ENCODE measurements at places on chromosomes 6 and 20. TPM values are rescaled to one million over a fixed set of nuclear protein-coding genes. Genes with fewer than 3 reads are reported as not detected.

GRCh38 chr20:14604143-14604542 lies 266.7 kb upstream of the FLRT3 start:
- no peaks in the 10 kb centered on the region for H3K36me3 ChIP-seq
- no peaks in the 10 kb centered on the region for H3K4me1 ChIP-seq
- no peak overlapping the region for H3K27ac ChIP-seq
- H3K27me3 ChIP-seq, result no peaks in the 10 kb centered on the region
- no peak overlapping the region for H3K4me3 ChIP-seq
- no peak for DNase-seq

DNA sequence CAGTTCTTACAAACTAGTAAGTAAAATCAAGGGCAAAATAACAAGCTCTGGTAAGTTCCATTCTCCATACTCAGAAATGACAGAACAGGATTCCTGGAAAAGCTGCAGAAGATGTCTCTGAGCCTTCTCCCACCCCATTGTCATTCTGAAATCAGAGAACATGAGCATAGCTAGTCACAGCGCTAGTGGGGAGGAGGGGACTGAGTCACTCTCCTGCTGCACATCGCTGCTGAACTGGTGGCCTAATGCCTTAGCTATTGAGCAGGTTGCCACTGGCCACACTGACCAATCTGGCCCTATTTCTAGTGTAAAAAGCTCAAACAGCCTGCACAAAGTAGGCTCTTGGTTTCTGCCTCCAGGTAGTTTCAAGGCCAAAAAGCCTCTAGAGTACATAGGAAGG lies 26.1 kb upstream of the RIPPLY2 start:
- no peaks in the 10 kb centered on the region for H3K36me3 ChIP-seq
- H3K27ac ChIP-seq, result no peak overlapping the region
- H3K4me3 ChIP-seq, result no peak overlapping the region
- no peak for DNase-seq
- no peaks in the 10 kb centered on the region for H3K27me3 ChIP-seq
- H3K4me1 ChIP-seq, result peaks cover 4% of the 10 kb centered on the region

DNA sequence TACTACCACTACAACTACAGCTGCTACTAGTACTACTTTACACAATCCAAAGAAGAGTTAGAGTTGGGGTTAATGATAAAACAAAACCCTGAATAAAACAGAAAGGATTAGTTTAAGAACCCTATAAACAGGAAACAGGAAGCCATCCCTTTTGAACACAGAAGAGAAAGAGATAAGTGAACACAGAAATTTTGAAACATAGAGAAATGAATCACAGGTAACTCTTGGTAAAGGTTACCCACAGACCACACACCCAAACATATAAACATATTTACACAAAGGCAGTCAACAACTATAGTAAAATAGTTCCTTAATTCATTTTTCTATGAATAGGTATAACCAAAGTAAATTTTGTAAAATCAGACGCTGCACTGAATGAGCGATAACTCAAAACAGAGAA lies 98.1 kb downstream of the RNGTT start:
- no peaks in the 10 kb centered on the region for H3K4me1 ChIP-seq
- H3K4me3 ChIP-seq, result no peak overlapping the region
- DNase-seq, result no peak
- H3K36me3 ChIP-seq, result no peaks in the 10 kb centered on the region

DNA sequence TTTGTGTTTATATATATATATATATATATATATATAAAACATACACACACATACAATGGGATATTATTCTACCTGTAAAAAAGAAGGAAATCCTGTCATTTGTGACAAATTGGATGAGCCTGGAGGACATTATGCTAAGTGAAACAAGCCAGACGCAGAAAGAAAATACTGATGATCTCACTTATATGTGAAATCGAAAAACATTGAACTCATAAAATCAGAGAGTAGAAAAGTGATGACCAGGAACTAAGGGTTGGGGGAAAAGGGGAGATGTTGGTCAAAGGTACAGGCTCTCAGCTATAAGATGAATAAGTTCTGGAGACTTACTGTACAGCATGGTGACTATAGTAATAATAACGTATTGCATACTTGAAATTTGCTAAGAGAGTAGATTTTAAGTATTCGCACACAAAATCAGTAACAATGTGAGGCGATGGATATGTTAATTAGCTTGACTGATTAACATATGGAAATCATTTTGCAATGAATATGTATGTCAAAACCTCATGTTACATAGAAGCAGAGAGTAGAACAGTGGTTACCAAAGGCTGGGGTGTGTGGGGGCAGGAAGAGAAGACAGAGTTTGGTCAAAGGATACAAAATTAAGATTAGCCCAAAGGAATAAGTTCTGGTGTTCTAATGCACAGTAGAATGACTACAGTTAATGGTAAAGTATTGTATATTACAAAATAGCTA lies 92.3 kb upstream of the PHACTR1 start:
- H3K4me3 ChIP-seq, result no peak overlapping the region
- no peak for DNase-seq
- no peak overlapping the region for H3K27ac ChIP-seq
- no peaks in the 10 kb centered on the region for H3K4me1 ChIP-seq

GRCh38 chr6:33860706-33861474 lies 57.1 kb upstream of the MLN start:
- no peaks in the 10 kb centered on the region for H3K4me1 ChIP-seq
- no peak overlapping the region for H3K4me3 ChIP-seq
- H3K36me3 ChIP-seq, result no peaks in the 10 kb centered on the region
- H3K27me3 ChIP-seq, result peaks cover 3% of the 10 kb centered on the region
- DNase-seq, result no peak

DNA sequence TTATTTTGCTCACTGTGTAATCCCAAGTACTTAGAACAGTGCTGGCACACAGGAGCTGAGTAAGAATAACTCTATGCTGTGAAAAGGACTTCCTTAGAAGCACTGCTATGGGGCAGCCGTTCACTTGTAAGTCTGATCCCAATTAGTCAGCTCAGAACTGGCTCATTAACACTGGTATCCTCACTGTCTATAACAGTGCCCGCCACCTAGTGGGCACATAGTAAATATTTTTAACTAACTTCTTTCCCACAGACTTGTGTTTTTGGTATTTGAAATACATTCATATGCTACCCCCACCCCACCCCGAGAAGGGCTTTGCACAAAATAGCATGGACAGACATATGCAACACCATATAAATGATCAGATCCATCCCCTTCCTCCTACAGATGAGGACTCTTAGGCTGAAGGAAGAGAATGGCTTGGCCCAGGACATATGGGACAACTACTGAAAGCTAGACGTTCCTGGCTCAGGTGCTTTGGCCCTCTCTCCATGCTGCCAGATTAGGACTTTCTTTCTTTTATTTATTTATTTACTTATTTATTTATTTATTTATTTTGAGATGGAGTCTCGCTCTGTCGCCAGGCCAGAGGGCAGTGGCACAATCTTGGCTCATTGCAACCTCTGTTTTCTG lies 47.1 kb downstream of the DST start:
- no peaks in the 10 kb centered on the region for H3K27me3 ChIP-seq
- DNase-seq, result peak; percentile 73

DNA sequence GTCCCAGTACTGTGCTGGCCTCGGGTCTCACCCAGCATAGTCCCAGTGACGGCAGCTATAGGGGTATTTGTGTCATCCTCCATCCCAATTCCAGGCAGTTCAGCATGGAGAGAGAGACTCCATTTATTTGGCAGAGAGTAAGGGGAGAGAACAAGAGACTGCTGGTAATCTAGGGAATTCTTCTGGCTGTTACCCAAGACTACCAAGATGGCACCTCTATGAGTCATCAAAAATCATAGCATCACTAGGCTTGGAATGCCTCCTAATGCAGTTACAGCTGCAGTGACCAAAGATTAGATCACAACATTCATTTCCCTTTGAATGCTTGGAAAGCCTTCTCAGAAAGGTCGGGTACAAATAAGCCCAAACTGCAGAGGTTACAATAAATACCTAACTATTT lies 660.4 kb upstream of the FLRT3 start:
- no peak overlapping the region for H3K27ac ChIP-seq
- no peak overlapping the region for H3K4me3 ChIP-seq
- H3K4me1 ChIP-seq, result no peaks in the 10 kb centered on the region

GRCh38 chr6:166586424-166587156 lies at the start of gene RAMACL:
Gene RAMACL (minus strand): TSS chr6:166586678. CDS start chr6:166586477, 201 bp downstream.
- no peak within 1 kb of the TSS for H3K27ac ChIP-seq
- no peak within 1 kb of the TSS for H3K4me3 ChIP-seq
- DNase-seq, result peak; percentile 61
- H3K36me3 ChIP-seq, result no peaks in the 10 kb centered on the region
- H3K4me1 ChIP-seq, result peaks cover 16% of the 10 kb centered on the region

GRCh38 chr6:169722362-169723199 lies 1.7 kb downstream of the PHF10 start:
- H3K36me3 ChIP-seq, result peaks cover 9% of the 10 kb centered on the region
- DNase-seq, result peak; percentile 43
- H3K27me3 ChIP-seq, result no peaks in the 10 kb centered on the region
- peak overlapping the region; percentile 97 for H3K27ac ChIP-seq
- peak overlapping the region; percentile 79 for H3K4me3 ChIP-seq

- peaks cover 5% of the 10 kb centered on the region for H3K36me3 ChIP-seq
- H3K27ac ChIP-seq, result peak overlapping the region; percentile 99
Observed at GRCh38 chr6:146544616-146545182, 1.1 kb downstream of the RAB32 start.

DNA sequence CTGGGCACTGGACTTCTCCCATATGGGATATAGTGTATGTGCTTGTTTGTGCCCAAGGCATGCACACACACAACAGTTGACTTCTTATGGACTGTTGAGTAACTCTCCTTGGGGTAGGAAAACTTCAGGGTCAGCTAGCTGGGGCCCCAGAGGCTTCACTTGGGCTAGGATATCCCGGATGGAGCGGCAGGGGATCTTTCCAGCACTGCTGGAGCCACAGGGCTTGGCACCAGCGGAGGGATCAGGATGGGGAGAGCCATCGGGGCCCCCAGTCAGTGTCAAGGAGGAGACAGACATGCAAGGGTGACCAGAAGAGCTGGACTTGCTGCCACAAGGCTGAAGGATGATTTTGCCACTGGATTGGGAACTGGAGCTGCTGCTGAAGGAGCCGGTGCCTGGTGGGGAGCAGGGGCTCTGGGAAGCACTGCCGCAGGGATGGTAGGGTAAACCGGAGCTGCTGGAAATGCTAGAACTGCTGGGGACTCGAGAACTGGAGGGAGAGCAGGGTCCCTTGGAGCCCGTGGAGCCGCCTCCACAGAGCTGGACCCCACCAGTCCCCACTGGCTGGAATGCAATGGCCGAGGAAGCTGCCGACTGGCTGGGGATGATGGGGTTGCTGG lies 1.5 kb downstream of the PSORS1C1 start:
- no peaks in the 10 kb centered on the region for H3K27me3 ChIP-seq
- no peak for DNase-seq
- H3K36me3 ChIP-seq, result no peaks in the 10 kb centered on the region
- H3K4me1 ChIP-seq, result peaks cover 17% of the 10 kb centered on the region
- H3K27ac ChIP-seq, result no peak overlapping the region
- peak overlapping the region; percentile 28 for H3K4me3 ChIP-seq

GRCh38 chr20:60113771-60114170 lies 155.5 kb downstream of the CDH26 start:
- H3K4me1 ChIP-seq, result no peaks in the 10 kb centered on the region
- no peak overlapping the region for H3K4me3 ChIP-seq
- H3K27ac ChIP-seq, result no peak overlapping the region
- no peaks in the 10 kb centered on the region for H3K36me3 ChIP-seq
- no peak for DNase-seq
- no peaks in the 10 kb centered on the region for H3K27me3 ChIP-seq

DNA sequence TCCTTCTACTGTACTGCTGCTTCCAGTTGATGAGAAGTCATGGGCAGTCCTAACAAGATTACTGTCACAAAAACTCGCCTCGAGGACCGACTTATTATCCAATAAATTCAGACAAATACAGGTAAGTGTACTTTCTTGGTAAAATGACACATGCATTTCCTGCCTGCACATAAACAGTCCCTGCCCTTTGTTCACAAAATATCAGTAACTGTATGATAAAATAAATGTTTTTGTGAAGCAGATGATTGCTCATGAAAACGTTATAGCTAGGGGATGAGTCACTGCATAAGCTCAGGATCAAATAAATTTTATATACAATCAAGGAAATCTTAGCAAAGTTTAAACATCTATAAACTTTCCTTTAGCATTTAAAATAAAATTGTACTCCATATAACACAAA lies 164.5 kb upstream of the RIPOR2 start:
- H3K27me3 ChIP-seq, result no peaks in the 10 kb centered on the region
- H3K4me1 ChIP-seq, result no peaks in the 10 kb centered on the region
- H3K27ac ChIP-seq, result no peak overlapping the region
- peaks cover 20% of the 10 kb centered on the region for H3K36me3 ChIP-seq
- H3K4me3 ChIP-seq, result no peak overlapping the region
- DNase-seq, result no peak

GRCh38 chr20:51492167-51493092 lies 50.1 kb downstream of the NFATC2 start:
- H3K4me1 ChIP-seq, result peaks cover 25% of the 10 kb centered on the region
- H3K27me3 ChIP-seq, result peaks cover 9% of the 10 kb centered on the region
- DNase-seq, result peak; percentile 90
- no peaks in the 10 kb centered on the region for H3K36me3 ChIP-seq
- H3K27ac ChIP-seq, result peak overlapping the region; percentile 69
- peak overlapping the region; percentile 31 for H3K4me3 ChIP-seq

DNA sequence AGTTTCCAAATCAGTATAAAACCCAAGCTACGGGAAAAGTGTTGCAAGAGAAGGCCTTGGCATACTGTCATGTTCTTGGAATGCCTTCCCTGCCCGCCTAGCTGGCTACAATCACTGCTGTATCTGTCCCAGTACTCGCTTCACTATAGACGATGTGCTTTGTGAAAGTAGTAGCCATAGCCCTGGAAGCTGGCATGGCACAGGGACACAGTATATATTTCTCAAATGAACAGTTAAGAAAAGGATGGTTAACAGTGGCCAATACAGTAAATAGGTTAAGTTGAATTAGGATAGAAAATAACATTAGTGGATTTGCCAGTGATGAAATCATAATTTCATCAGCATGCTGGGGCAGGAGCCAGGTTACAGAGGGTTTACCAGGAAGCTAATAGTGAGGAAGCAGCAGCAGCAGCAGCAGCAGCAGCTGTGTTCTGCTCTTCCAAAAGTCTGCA lies 499.3 kb downstream of the CDKAL1 start:
- H3K4me3 ChIP-seq, result no peak overlapping the region
- no peaks in the 10 kb centered on the region for H3K36me3 ChIP-seq
- H3K27me3 ChIP-seq, result no peaks in the 10 kb centered on the region
- no peaks in the 10 kb centered on the region for H3K4me1 ChIP-seq

GRCh38 chr20:48660788-48661187 lies 167.0 kb downstream of the PREX1 start:
- H3K4me1 ChIP-seq, result peaks cover 32% of the 10 kb centered on the region
- no peak for DNase-seq
- H3K27me3 ChIP-seq, result no peaks in the 10 kb centered on the region
- H3K4me3 ChIP-seq, result no peak overlapping the region
- no peak overlapping the region for H3K27ac ChIP-seq

Gene BHLHE23
- total RNA-seq, result not detected

Gene PMEPA1
- not detected for total RNA-seq

Gene SERPINB1
- 18.5 TPM for total RNA-seq

Gene ZC3H12D
- total RNA-seq, result 1.1 TPM

Gene UCKL1
- 20.9 TPM for total RNA-seq

Gene ACOT8
- total RNA-seq, result 148 TPM

Gene POM121L2
- total RNA-seq, result not detected

Gene OPRM1
- not detected for total RNA-seq

Gene SLC2A10
- total RNA-seq, result 66.1 TPM

Gene PTP4A1
- 54.6 TPM for total RNA-seq

Gene USP49
- total RNA-seq, result 5.7 TPM

Gene CALHM5
- total RNA-seq, result 4.2 TPM

Gene FABP7
- not detected for total RNA-seq

Gene KIAA0408
- 23.3 TPM for total RNA-seq

Measured in stomach (tissue), 19 donors.